ENCODE measurements at places on chromosomes 6 and 20.

GRCh38 chr6:74128536-74128935 is 432.5 kb downstream of the CD109 start:
- no peak for DNase-seq

- no peak for DNase-seq
These were observed 5.7 kb upstream of the PYGB start for GRCh38 chr20:25242231-25242630.

GRCh38 chr6:164014346-164015087 is 600.0 kb downstream of the QKI start:
- no peak for DNase-seq

GRCh38 chr6:3630258-3630835 is 121.2 kb downstream of the PXDC1 start:
- no peak for DNase-seq

- no peak for DNase-seq
These were observed 183.6 kb upstream of the FLRT3 start for GRCh38 chr20:14521016-14521415.
